Right renal pelvis (tissue), 4 donors: ENCODE measurements at places on chromosomes 11 and 22.

DNA sequence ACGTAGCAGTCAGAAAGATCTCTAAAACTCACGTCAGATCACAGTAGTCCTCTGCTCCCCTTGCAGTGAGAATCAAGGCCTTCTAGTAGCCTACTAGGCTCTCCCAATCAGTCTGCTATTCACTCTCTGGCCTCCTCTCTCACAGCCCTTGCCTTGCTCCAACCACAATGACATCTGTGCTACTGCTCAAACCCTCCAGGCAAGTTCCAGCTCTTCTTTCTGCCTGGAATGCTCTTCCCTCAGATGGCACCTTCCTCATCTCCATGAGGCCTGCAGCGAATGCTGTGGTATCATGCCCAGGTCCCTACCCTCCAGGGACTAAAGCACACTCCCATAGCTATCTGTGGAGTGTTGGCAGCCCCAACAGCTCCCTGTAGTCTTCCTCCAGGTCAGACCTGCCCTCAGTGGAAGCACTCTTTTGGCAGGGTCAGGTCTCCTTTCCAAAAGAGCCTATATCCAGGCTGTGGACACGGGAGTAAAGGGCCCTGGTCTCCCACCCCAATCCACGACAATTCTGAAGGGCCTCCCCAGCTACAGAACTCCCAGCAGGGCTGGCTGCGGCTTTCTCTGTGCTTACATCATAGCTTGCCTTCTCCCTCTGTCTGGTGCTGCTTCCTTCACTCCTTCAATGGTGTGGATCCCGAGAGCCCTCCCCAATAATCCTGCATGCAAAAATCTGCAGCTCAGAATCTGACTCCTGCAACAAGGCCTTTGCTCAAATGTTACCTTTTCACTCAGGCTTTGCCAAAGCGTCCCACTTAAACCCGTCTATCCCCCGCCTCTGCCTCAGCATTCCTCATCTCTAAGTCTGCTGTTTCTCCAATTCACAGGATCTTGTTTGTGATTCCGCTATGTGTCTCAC lies 8.9 kb downstream of the HIRA start:
- DNase-seq = no peak

GRCh38 chr11:47881145-47881544 lies 33.0 kb upstream of the NUP160 start:
- DNase-seq = no peak

DNA sequence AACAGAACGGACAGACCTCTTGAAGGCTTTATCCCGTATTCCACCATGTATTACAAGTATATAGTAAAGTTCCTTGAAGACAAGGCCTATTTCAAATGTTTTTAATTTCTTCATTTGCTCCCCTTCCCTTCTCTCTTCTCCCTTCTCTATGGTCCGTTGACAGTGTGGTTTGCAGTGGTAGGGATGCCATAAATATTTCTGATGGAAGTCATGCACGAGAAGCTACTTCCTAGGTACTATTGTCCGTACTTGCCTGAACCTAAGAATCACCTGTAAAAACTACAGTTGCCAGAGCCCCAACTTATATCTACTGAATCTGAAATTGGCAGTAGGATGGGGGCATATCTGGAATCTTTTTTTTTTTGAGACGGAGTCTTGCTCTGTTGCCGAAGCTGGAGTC lies 2.8 kb downstream of the PISD start:
- no peak for DNase-seq

GRCh38 chr11:76772100-76772782 lies 10.9 kb upstream of the TSKU start:
- no peak for DNase-seq

GRCh38 chr11:75771646-75772410 lies 3.2 kb downstream of the DGAT2 start:
- DNase-seq = no peak

GRCh38 chr11:78372114-78372768 lies 45.4 kb downstream of the GAB2 start:
- no peak for DNase-seq

GRCh38 chr22:31106001-31106571 lies 1.3 kb downstream of the SELENOM start:
- no peak for DNase-seq

GRCh38 chr22:20563466-20563906 lies 56.1 kb downstream of the MED15 start:
- DNase-seq = no peak

GRCh38 chr11:122796128-122796717 lies 42.1 kb upstream of the CRTAM start:
- no peak for DNase-seq

GRCh38 chr22:48177631-48178030 lies 1415.2 kb downstream of the TBC1D22A start:
- DNase-seq = no peak

- no peak for DNase-seq
These were observed 12.5 kb upstream of the PELI3 start for GRCh38 chr11:66454247-66454646.

DNA sequence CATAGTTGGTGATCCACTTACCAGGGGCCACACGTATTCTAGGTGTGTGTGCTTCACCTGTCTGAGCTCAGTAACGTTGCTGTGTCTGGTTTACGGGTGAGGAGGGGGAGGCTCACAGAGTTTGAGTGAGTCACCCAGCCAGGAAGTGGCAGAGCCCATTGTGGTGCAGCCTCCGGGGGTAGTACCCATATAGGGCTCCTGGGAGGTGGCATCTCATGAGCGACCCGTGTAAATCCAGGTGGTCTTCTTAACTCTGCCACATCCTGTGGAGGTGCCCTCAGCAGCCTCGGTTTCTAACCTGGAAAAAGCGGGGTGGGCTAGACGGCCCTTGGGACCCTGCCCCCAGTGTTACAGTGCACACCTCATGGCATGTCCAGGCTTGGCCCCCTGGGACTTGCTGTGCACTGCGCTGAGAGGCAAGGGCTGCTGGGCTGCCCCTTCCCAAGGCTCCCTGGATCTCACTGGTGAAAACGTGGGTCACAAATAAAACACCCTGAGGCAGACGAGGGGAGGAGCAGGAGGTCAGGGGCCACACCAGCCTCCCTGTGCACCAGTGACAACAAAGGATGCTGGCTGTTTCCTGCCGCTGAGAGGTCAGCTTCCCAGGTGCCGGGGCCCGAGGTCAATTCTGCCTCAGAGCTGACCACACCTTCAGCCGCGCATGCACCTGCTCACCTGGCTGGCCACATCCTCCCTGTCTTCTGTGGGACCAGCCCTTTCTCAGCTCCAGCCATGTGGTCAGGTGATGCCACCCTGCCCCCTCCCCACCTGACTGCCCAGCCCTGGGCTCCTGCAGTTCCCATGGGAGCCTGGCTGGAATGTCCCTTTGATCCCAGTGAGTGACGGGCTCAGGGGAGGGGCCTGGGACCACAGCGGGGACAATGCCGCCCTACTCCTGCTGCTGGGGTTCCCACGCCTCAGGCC lies 305.1 kb downstream of the CTTN start:
- no peak for DNase-seq

GRCh38 chr11:64845129-64845775 lies 799 bp upstream of the CDC42BPG start:
- no peak for DNase-seq

DNA sequence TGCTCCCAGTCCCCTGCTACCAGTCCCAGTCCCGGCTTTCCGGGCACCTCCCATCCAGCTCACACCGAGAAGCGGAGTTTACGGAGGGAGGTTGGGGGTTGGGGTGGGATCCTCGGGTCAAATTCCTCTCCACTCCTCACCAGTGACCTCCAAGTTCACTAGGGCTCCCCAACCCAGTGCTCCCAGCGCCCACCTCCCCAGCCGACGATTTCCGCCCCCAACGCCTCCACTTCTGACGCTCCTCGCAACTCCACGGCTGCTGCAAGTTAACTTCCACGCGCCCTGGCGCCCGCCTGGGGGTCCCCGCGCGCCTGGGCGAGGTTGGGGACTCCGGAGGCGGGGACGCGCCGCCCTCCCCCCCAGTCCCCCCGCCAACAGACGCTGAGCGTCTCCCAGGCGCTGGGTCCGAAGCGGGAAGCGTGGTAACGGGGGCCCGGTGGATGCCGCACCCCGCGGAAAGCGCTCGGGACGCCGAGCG lies 526 bp downstream of the TPST2 start:
- no peak for DNase-seq

GRCh38 chr11:43845816-43846215 lies 34.8 kb upstream of the ALKBH3 start:
- DNase-seq = no peak

DNA sequence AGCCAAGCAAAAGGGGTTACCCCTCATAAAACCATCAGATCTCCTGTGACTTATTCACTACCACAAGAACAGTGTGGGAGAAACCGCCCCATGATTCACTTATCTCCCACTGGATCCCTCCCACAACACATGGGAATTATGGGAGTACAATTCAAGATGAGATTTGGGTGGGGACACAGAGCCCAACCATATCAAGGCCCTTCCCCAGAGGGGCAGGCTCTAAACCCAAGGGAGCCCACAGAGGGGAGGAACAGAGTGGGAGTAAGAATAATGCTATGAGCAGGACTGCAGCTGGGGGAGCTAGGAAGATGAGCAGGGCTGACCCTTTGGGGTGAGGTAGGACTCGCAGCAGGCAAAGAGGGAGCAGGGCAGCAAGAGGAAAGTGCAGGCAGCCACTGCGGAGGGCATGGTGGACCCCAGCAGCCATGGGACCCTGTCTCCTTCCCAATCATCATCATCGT lies 59.3 kb downstream of the CD82 start:
- no peak for DNase-seq

- DNase-seq = no peak
These were observed 87.5 kb downstream of the DDX10 start for GRCh38 chr11:108752297-108752751.

DNA sequence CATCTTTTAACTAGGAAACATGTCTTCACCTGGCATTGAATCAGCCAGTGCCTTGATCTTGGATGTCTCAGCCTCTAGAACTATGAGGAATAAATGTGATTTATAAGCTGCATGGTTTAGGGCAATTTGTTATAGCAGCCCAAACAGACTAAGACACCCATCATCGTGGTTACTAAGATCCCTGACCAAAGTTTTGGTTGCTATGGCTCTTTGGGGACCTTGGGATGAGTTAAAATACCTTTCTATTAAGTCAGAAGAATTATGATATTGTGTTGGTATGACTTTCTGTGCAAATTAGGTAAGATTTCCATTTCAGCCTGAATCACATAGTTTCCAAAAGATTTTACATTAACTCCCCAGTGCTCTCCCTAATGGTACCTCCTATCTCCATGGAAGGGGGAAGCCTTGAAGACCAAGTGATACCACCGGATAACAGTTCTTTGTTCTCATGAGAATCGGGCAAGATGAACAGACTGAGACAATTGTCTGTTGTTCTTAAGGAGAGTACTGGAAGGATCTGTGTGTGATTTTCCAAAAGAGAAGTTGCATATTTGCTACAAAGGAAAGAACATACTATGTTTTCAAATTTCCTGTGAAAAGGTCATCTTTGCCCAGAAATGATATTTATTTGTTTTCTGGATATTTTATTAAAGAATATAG lies 60.4 kb upstream of the UBASH3B start:
- no peak for DNase-seq

- DNase-seq = no peak
These were observed 25.3 kb downstream of the CD82 start for GRCh38 chr11:44590769-44591168.

- DNase-seq = no peak
These were observed 78.7 kb downstream of the COMMD9 start for GRCh38 chr11:36210529-36210928.

DNA sequence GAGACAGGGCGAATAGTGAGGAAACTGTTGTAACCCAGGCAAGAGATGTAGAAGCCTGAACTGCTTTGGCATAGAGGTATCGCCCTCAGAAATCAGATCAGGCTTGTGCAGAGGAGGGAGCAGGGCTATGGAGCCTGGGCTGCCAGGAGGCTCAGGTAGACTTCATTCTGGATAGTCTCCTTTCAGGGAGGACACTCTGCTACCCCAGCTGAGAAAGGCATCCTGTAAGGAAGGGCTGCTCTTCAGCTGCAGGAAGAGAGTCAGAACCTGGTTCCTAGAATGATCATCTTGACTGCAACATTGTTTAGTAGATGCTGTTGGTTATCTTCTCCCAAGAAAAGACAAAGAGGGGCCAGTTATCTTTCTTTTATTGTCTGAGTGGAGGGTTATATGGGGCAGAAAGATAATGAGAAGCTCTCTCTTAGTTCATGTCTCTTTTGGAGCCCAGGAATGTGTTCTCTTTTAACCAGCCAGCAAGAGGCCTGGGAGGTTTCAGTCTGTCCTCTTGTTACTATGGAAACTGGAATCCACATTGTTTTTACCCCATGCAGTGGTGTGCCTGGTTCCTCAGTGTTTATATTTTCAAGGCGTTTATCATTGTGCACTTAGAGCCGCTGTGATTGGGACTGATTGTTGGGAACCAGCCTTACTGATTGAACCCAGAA lies 95.7 kb downstream of the STIM1 start:
- no peak for DNase-seq

DNA sequence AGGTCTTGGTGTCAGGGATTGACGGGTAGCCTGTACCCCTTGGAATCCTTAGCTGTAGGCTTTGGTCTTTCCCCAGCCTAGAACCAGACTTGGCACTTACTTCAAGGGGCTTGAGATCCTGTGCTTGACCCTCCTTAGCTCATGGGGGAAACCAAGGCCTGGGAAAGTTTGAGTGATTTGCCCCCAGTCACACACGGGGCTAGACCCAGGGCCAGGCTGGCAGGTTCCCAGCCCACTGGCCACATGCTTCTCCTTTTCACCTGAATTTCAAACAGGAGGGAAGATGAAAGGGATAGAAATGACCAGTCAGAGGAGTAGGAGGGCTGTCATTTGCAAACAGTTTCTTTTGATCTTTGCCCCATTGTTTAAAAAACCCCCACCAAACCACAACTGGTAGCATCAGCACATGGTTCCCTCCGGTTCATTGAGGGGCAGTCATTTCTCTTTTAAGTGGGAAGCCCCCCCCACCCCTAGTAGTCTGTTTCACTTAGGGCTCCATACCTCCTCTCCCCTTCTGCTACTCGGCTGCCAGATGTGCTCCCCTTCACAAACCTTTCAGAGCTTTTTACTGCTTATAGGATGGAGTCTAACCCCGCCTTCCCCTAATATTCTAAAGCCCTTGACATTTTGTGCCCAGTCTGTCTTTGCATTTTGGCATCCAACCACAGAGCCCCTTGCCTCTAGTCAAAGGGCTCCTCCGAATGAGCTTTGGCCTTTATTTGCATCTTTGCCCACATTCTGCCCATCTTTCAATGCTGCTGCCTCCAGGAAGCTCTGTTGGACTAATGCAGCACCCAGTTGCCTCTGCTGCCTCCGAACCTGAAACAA lies 37.6 kb downstream of the ZNRF3 start:
- no peak for DNase-seq
